ENCODE measurements at places on chromosomes 4 and X.

DNA sequence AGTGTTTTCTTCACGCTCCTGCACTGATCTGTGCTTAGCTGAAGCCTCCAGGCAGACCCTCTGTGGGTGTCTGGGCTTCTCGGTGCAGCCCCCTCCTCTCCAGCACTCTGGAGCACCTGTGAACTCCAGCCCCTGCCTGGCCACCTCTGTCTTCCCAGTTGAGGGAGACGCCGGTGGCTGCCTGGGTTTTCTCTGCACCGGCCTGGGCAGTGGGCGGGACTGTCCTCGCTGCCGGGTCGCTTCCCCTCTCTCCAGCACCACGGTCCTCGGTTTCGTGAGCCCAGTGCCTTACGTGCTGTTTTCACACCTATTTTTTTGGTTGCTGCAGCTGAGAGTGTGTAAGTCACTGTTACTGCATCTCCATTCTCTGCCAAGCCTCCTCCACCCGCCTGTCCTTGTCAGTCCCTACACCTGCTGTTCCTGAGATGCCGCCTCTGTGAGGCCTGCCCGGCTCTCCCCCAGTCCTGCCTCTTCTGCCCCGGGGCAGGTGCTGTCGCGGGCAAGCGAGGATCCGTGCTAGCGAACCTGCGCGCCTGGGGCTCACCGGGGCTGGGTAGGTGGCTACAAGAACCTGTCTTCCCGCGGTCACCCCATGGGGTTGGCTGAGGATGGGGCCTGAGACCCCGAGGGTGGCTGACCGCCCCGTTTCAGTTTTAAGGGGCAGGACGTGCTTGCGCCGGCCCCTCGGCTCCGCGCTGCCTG lies 2.4 kb upstream of the FGFRL1 start:
- DNase-seq, result no peak

GRCh38 chr4:186299291-186299690 lies 33.3 kb downstream of the F11 start:
- DNase-seq, result no peak

GRCh38 chrX:134641346-134641745 lies 16.9 kb downstream of the PLAC1 start:
- no peak for DNase-seq

GRCh38 chr4:105620640-105621323 lies 68.4 kb downstream of the ARHGEF38 start:
- DNase-seq, result no peak

- DNase-seq, result no peak
Measured at GRCh38 chrX:68659786-68660185, 12.3 kb downstream of the STARD8 start.
